NCI-H1436 treated with DMSO at 0.1 percent for 48 hours (cell line): ENCODE measurements at places on chromosomes 12 and 14.
A peak's percentile ranks its signal among the peaks of the same experiment; 100 is the strongest.

GRCh38 chr14:76918256-76918781 is 92.1 kb downstream of the LRRC74A start:
- no peak for DNase-seq

DNA sequence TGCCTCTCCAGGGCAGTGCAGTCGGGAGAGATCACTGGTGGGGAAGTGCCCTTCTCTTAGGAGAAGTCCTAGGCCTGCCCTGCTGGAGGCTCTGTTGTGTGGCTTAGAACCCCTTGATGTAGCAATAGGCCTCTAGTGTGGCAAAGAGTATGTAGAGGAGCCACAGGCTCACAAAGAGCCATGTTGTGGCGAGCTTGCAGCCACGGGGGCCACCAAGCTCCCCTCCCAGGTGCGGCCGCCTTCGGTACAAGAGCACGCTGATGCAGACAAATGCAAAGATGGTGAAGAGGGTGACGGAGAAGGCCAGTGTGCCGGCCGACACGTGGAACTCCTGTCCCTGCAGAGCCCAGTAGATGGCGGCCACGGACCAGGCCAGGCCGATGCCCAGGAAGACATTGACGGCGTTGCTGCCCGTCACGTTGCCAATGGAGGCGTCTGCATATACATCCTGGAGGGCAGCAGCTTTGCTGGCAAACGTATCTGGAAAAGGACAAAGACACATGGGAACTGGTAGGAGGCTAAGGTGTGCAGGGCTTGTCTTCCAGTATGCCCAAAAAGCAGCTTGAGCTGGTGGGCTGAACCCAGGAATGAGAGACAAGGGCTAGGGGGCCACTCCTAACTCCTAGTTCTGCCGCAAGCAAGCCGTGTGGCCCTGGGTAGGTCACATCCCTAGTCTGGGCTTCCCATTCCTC is 142.8 kb downstream of the SLC8A3 start:
- peak; percentile 6 for DNase-seq

DNA sequence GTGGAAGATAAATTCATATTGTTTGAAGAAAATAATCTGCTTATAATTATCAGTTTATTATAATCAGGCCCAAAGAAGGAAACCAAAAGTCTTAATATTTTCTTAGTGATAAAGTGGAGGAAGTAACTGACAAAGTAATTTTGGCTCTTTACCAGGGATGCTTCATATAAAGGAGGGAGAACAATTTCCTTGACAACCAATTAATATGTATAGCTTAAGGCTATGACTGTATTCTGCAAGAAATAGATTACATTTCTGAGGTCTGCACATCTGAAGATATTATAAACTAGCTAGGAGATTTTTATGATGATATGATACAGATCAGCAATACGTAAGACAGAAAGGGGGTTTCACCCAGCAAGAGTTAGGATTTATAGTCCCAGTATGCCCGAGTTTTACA is 90.8 kb downstream of the BICD1 start:
- no peak for DNase-seq

DNA sequence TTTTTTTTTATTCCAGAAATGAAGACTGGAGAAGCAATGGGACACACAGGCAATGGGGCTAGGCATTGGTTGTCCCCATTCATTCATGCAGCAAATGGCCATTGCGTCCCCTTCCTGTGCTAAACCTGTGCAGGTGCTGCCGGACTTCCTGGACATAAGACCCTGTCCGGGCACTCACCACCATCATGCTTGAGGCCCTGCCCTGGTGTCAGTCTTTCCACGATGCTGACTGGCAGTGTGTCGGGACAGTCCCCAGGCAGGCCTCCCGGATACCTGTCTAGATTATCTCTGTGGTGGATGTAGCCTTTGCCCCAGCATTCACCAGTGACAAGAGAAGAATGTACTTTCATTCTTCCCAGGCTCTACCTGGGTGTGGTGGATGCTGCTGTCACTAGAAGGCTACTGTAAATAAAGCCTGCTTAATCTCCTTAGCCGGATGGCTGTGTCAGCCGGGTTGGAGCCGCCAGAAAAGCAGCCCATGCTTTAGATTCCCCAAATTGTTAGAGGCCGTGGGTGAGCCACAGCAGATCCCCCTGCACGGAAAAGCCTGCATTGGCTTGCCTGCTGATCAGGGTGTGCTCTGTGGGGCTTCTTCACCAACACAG is 94.5 kb upstream of the PARP11 start:
- DNase-seq = no peak

DNA sequence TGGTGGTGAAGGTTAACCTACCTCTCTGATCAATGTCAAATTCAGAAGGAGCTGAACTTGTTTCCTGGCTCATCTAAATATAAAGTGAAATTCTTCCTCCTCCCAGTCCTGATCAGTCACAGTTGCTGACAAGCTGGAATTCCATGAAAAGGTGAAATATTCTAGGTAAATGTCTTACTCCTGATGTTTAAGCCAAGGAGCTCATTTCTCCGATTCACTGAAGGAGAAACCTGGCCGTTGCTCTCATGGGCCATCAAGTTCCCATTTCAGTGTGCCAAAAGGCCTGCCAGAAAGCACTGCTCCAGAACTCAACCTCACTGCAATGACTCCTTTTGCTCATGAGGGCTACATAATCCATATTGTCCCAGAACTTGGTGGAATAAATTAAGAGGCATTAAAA is 707.5 kb downstream of the GALC start:
- no peak for DNase-seq

DNA sequence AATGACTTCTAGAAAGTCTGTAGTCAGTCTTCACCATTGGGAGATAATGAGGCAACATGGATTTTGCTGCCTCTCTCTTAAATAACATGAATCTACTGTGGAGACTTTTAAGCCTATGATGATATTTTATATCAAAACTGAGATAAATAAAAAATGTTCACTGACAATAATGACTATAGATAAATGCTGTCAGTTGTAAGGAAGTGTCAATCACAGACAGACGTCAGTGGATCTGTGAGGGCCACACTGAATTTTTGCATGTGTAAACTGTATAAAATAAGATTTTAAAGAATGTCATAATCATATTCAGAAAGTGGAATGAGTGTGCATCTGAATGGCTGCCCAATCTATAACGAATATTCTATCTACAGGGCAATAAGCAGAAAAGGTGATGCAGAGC is 364.0 kb downstream of the NRXN3 start:
- no peak for DNase-seq

- no peak for DNase-seq
Observed at GRCh38 chr12:87216436-87216835, 812.8 kb downstream of the C12orf50 start.

DNA sequence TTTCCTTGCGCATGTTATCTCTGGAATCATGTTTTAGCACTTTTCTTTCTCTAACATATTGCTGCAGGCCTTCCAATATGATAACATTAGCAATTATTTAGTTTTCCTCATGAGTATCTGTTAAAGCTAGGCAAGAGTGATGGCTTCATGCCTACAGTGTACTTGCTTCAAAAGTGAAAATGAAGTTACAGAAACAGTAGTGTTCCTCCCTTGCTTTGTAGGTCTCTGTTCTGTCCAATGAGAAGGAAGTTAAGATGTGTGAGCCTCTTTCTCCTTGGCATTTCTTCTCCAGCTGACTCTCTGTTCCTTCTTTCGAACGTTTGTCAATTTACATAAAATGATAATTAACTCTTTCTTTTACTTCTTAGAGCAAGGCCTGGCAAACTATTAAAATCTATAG is 22.2 kb downstream of the LRRIQ1 start:
- DNase-seq = no peak

DNA sequence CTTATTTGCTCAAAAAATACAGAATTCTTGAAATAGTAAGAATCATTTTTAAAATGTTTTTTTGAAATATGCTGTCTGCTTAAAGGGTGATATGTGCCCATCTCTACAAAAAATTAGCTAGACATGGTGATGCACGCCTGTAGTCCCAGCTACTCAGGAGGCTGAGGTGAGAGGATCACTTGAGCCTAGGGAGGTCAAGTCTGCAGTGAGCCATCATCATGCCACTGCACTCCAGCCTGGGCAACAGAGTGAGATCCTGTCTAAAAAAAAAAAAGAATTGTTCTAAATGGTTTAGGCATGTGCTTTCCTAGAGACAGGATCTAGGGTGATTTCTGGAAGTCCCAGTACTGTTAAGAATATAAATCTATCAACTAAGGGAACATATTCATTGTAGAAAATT is 75.6 kb upstream of the HECTD1 start:
- DNase-seq = no peak

DNA sequence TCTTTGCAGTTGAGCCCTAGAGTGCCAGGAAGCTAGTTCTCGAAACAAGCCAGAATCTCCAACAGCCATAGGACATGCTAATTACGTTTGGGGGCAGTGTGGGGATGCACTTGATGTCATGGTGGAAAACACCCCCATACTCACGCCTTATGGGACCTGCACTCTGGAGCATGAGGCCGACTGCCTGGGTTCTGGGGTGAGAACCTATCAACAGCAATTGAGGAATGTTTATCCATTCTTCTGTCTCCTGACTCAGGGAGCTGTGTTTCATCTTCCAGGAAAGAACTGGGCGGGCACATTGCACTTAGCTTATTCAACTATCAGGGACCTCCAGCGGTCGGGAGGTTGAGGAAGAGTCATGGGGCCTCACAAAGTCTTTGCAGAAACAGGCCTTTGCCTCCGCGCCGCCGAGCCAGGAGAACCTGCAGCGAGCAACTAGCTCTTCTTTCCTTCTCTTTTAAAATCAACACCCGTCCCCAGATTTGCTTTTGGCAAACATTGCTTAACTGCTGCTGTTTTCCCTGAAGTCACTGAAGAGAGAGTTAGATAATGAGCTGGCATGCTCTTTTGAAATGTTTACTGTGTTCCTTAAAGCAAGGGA is 226.1 kb upstream of the DIO3 start:
- no peak for DNase-seq

- DNase-seq = no peak
Observed at GRCh38 chr14:93977790-93978581, 1.6 kb upstream of the ASB2 start.

DNA sequence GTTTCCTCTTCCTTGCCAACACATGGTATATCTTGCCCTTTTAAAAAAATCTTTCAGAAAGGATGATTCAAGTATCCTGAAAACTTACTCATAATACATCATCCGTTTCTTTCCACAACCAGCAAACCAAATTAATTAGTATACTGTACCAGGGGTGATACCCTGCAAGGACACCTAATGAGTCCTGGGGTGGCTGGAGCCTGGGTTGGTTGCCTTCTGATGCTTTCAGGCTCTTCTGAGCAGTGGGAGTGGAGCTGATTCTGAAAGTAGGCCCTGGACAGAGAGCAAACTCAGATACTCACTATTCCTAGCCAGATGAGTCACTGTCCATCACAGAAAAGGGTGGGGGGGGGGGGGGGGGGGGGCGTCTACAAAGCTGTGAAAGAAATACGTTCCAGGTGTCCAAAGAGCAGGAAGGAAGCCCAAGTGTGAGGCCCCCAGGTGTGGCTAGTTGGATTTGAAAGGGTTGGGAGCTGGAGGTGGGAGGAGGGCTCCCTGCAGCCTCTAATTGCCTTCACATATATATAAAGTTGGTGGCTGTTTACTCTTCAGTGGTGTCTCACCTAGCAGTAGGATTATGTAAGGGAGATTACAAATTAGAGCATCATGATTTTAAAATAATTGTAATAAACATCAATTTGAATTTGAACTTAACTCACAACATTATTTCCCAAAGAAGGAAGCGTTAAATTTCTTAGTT is 36.5 kb downstream of the FBXO33 start:
- no peak for DNase-seq

DNA sequence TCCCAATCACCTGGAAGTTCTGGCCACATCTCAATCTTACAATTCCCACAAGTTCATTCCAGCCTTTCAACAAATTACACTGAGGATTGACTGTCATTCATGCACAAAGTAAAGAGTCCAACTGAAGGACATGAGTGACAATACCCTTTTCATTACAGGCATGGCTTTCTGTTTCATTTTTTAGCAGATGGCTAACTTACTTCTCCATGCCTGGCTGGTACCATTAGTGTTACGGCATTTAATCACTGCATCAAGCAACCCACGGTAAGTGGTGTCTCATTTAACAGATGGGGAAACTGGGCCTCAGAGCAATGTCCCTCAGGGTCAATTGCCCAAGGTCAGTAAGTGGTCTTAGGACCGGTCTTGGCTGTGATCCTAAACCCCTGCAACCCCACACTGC is 114.4 kb downstream of the PRICKLE1 start:
- DNase-seq = no peak

- DNase-seq = no peak
Observed at GRCh38 chr12:53862206-53862605, 76.4 kb upstream of the HOXC13 start.
